ENCODE measurements at places on chromosomes 11 and 22.
A peak's percentile ranks its signal among the peaks of the same experiment; 100 is the strongest.

- DNase-seq = no peak
These were observed 577.9 kb upstream of the ANO5 start for GRCh38 chr11:21614961-21615360.

GRCh38 chr11:67504005-67504949, 886 bp downstream of the PITPNM1 start:
- peak; percentile 29 for DNase-seq

GRCh38 chr11:10611979-10612862, 43.8 kb upstream of the LYVE1 start:
- no peak for DNase-seq

DNA sequence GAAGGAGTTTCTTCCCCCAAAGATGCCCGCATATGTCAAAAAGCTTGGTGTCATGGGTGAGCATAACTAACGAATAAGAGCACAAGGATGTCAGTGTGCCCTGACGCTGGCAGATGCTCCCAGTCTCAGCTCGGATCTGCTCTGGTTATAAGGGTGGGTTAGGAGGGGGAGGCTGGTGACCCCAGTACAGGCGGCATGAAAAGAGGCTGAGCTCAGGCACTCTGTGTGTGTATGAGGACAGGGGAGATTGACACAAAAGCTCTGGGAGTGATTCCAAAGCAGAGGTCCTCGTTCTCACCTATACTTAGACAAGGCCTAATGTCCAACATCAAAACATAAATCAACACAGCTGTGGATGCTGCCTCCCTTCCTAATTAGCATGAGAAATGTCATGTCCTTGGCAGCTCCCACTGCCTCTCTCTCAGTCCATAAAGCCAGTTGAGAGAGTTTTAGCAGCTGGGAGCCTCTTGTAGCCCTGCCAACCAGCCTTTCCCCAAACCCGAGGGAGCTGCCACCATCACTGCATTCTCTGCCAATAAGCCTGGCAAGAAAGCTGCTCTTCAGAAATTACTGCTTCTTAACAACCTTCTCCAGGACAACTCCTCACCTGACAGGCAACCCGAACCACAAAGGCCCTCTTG, 59.8 kb downstream of the SC5D start:
- peak; percentile 63 for DNase-seq

DNA sequence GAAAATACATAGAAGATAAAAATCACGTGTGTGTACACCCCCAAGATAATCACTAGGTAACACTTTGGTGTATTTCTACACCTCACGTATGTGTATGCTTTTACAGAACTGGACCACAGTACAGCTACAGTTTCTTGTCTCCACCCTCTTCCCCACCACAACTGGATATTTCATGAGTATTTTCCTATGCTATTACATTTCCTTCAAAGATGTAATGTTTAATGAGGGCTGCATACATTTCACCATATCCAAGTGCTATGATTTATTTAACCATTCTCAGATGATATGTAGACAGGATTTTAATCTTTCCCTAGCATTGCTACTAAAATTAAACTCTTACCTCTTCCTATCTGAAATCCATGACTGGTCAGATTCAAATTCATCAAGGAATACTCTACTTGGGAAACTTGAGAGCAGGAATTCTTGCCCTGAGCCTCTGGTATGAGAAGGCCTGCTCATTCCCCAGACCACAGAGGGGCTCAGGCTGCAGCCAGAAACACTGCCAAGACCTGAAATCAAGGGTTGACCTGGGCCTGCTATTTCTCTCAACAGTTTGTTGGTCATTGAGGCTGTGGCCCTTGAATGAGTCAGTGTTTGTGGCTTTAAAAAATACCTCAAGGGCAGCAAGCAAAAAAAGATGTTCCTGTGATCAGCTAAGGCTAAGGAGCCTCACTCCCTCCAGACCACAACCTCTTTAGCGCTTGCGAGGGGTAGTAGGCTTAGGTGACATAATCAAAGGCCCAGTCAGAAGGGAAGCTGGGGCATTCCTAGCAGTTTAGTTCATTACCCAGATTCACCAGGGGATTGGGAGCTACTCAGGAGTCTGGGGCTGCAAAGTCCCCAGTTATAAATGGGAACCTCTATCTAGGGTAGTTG, 55.5 kb downstream of the ABTB2 start:
- DNase-seq = no peak

- DNase-seq = no peak
These were observed 21.7 kb downstream of the POU2AF1 start for GRCh38 chr11:111357150-111358037.

- DNase-seq = no peak
These were observed 103.5 kb downstream of the WT1 start for GRCh38 chr11:32331792-32332191.

- DNase-seq = no peak
These were observed 496.0 kb downstream of the MIAT start for GRCh38 chr22:27153386-27153785.

- no peak for DNase-seq
These were observed 41.9 kb upstream of the KIRREL3 start for GRCh38 chr11:127042445-127042844.

- DNase-seq = no peak
These were observed 14.8 kb downstream of the ALG12 start for GRCh38 chr22:49903322-49904039.

DNA sequence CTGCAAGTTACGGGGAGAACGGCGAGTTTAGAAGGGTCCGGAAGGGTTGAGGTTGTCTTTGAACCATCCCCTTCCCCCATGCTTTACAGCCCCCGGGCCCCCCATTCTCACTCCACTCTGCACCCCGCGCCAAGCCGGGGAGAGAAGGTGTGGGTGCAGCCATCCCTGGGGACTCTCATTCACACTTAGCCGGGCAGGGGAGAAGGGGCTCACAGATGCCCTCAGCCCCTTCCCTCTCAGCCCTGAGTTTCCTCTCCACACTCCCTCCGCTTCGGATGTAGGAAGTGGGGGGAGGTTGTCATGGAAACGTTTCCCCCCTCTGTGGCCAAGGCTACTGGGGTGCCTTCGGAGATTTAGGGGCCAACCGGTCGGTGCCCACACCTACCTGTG, 334 bp downstream of the CADM1 start:
- peak; percentile 79 for DNase-seq

DNA sequence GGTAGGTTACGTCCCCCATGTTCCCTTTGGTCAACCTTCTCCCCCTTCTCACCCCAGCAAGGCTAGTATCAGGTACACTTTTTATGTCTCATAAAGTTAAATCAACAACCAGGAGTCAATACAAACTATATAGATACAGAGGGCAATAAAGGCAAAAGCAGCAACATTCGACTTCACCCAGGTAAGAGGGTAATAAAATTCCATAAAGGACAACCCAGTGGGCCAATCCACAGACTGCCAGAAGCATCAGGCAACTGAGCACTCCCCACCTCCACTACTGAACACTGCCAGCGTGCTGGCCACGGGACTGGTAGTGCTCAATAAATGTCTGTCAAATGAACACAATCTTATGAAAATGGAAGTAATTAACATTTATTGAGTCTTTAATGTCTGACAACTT, 5.1 kb upstream of the MS4A18 start:
- no peak for DNase-seq

DNA sequence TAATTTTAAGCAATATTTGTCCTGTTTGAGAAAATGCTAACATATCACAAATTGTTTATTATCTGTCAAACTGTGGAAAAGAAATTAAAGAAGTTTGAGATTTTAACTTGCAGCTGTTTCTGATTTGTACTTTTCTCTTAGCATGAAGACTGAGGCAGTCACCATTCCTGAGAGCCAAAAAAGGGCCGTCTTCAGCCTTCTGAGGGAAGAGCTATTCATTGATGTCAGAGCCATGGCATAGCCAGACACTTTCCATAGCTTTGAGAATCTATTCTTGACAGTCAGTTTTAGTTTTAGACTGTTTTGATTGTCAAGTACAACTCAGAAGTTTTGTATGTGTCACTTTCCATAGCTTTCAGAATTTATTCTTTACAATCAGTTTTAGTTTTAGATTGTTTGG, 32.1 kb downstream of the YAP1 start:
- no peak for DNase-seq

DNA sequence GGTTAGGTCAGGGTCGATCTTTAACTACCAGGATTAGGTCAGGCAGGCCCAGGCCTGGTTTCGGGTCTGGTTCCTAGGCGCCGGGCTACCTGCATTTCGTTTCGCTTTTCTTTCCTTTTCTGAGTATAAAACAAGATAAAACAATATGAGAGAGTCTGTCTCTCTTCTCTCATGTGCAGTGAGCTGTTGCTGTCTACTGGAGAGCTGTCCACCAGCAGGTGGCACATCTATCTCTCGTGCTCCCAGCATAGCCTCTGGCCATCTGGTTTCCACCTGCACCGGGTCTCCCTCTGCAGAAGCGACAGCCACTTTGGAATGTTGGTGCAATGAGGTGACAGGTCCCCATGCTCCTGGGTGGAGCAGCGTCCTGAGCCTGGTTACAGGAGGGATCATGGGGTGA, 27.6 kb downstream of the RIBC2 start:
- no peak for DNase-seq

DNA sequence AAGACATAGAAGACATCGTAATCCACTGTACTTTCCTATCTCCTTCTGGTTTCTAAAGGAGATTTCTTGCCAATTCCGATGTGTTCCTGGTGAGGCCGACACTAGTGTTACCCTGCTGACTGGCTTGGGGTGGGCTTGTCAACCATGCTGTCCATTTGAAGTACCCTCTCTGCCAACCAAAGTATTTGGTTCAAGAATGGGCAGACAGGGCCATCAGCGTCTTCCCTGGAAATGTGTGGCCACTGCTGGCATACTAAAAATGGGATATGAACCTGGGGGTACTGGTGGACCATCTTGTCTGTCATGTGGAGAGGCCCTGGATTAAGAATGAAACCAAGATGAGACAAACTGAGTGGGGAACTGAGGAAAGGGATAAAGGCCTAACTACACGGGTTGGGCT, 1.8 kb upstream of the VSTM5 start:
- no peak for DNase-seq

DNA sequence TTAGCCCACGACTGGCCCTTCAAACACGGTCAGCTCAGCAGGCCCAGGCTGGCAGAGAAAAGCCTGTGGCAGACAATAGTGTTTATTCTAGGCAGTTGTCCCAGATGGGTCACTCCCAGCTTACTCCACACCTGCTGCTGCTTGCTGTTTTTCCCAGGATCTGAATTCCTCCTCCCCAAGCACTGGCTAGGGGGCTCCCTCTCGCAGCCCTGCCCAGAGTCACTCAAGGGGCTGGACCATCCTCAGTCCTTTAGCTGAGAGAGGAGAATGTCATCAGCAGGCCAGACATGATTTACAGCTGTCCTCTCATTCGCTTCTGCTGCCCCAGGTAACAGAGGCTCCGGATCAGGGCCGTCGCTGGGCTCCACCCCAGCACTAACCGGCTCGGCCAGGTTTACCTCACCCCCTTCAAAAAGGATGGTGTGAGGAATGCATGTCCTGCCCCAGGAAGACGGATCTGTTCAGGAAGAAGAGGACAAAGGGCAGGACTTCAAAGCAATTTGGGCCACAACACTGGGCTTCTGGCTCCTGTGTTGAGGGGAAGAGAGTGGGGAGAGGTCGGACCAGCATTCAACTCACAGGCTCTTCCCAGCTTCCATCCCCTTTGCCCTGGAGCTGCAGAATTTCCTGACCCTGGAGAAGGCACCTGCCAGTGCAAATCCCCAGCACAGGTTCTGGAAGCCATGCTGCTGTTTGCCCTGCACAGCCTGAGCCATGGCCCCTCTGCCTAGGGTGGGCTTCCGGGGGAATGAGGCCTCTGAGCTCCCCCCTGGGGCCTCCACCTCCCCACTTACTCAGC, 59.7 kb upstream of the BARX2 start:
- no peak for DNase-seq

- DNase-seq = peak; percentile 7
These were observed 103.9 kb downstream of the GGTLC2 start for GRCh38 chr22:22748297-22748743.

GRCh38 chr11:60116996-60117790, 28.7 kb downstream of the MS4A2 start:
- no peak for DNase-seq

DNA sequence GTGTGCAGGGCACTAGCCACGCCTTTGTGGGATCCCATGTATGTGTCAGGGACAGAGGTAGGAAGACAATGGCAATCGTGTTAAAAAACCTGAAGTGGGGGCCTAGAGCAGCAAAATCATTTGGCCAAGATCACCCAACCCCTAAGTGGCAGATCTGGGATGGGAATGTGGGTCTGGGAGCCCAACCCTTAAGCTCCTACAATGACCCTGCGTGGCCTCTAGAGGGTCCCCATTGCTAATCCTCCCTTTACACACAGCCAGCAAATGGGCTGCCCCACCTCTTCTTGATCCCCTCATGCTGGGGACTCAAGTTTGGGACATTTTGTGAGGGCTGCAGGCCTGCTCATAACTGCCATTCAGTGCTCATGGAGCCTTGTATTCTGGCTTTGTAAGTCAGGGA, 73.2 kb upstream of the SUSD2 start:
- no peak for DNase-seq

DNA sequence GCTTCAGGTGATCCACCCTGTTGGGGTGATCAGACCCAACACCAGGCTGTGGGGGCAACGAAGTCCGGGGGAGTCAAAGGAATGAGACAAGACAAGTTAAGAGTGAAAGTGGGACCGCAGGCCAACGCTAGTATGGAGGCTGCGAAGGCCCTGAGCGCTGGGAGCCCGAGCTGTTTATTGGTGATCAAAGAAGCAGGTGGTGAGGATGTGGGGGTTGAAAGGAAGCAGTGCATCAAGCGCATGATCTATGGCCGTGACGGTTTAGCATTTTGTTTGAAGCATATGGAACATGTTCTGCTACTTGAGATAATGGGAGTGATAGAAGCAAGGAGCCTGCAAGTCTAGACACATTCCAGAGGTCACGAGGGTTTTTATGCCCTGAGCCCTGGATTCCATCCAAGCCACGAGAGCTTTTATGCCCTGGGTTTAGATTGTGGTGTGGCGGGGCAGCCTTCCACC, 49.5 kb downstream of the MCHR1 start:
- DNase-seq = no peak

DNA sequence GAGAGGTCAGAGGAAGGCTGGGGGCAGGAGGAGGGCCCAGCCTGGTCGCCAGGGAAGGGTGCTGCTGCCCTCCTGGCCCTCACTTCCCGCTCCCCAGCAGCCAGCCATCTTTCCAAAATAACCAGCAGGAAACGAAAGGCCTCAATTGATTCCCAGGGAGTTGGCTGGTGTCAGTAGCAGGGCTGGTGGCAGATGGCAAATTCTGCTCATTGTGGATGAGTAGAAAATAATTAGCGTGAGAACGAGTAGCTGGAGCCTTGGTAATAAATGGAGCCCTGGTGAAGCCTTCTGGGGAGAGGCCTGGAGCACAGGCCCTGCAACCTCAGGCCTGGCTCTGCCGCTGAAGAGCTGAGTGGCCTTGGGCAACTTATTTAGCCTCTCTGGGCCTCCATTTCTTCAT, 31.3 kb downstream of the DAGLA start:
- no peak for DNase-seq

- DNase-seq = no peak
These were observed 530.5 kb upstream of the CCDC90B start for GRCh38 chr11:83816572-83817187.

Measured in caudate nucleus (tissue), 63 donors.